ENCODE measurements at places on chromosomes 1 and 21.

DNA sequence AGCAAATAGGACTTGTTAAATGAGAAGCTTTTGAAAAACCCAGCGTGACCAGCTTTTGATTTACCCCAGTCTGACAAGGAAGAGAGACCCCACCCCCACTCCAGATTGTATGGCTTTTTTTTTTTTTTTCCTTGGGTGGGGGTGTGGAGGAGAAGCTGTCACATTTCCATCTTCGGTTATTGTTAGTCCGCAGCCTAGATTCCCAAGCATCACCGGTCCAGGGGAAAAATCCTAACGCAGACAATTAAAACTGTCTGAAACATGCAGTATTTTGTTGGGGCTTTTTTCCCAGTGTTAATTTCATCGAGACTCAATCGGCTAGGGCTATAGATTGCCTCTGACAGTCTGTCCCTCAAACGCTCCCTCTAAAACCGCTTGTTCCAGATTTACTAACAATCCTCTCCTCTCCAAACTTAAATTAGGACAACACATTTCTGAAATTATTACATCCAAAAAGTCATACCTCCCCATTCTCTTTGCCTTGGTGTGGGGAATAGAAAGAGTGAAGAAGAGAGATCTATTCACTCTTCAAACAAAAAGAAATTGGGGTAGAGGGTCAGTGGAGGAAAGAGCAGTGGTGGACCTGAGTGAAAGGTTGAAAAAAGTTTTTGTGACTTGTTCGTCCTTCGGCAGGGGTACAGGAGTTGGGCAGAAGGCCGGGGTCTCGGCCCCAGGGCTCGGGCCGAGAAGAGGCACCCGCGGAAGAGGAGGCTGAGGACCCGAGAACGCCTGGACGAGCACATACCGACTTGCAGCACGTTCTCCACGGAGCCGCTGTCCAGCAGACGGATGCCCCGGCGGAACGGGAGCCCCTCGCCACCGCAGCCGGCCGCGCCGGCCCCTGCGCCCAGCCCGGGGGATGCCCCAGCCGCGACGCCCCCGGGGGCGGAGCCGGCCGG lies 1.1 kb downstream of the ZSWIM5 start:
- peak; percentile 31 for DNase-seq

GRCh38 chr1:183987593-183988318 lies 49.8 kb downstream of the COLGALT2 start:
- DNase-seq = no peak

- DNase-seq = no peak
These were observed 84.8 kb downstream of the NEK7 start for GRCh38 chr1:198241553-198241952.

DNA sequence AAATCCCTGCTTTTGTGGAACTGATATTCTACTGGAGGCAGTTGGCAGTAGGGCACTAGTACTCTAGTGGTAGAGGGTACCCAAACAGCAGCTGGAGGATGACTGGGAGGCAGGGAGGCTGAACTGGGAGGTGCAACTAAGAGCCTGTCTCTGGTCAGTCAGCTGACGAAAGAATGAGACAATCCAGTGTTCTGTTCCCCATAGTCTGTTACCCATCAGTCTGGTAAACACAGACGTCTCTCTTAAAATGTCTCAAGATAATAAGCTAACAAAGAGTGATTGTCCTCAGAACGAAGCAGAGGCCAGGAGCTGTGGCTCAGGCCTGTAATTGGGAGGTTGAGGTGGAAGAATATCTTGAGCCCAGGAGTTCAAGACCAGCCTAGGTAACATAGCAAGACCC lies 30.4 kb downstream of the TFAP2E start:
- no peak for DNase-seq

DNA sequence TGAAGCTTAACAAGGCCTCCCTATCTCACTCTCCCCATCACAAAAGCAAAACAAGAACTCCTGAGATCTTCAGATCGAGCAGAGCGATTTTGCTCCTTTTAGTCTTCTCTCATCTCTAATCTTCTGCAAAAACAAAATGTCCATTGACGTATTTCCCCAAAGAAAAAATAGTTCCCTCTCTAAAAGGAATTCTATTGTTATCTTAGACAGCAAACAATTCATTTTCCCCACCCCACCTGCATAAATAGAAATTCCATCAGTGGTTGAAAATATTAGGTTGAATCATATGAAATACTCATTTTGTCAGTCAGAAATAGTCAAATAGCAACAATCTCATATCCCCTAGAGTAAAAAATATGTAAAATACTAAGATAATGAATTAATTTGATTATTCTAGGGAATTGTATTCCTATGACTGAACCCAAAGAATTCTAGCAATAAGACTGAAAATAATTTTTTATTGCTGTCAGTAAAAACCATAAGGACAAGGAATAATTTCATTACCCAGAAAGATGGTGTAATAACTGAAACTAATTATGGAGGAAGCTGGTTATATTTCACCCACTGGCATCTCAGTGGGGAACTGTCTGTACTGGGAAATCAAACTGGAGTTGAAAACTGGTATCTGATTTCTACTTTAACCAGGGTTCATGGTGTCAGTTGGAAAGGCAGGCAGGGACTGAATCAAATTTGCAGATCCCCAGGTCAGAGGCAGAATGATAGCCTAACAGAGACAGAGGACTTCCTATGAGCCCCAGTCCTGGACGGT lies 51.3 kb downstream of the RHOU start:
- no peak for DNase-seq

DNA sequence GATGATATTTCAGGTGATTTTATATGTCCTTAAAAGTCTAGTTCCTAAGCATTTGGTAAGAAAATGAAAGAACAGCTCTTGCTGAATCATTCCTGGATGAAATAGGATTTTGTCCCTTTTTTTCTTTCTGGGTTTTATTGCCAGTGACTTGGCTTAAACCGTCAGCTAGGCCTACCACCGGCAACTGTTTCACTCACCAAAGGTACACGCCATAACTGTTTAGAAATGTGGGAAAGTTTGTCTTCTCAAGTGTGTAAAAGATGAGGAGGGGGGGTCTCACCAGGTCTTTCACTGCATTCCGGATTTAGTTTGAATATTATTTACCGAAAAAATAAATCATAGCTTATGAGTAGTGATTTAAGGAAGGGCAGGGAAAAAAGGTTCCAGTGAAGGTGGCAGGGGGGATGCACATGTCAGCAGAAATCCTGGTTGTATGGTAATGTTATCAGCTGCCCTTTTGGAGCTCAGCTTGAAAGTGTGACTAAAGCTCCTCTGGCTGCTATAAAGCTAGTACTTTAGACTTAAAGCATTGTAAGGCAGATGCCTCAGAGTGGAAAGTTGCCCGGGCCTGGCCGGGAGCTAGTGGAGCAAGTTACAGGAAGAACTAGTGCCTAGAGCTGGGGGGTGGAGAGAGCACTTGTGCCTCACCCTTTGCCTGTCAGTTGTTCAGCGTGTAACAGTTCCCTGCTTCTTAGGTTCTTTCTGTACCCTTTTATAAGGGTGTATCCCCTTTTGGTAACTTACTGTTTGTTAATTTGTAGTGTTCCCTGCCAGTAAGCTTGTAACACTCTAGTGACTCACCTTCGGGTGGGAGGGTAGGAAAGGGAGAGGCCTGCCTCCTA lies 3.1 kb downstream of the ATP1A1 start:
- DNase-seq = peak; percentile 40

DNA sequence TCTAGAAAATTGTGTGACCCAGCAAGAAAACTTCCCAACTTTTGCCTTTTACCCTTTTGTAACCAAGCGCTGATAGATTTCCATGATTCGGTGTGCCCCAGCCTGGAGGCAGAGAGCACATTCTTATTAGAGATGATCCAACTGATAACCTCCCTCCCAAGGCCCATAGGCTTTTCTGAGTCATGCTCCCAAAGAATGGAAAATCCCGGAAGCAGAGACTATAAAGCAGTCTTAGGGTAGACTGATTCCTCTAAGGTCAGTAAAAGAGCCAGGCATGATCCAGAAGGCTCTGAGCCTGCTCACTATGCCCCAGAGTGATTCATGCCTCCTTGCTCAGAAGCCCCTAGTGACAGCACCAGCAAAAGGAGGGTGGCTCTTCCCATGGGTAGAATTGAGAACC lies 4.3 kb downstream of the CAMK1G start:
- DNase-seq = peak; percentile 22

- no peak for DNase-seq
These were observed 4.1 kb upstream of the AHCYL1 start for GRCh38 chr1:109980324-109981003.

DNA sequence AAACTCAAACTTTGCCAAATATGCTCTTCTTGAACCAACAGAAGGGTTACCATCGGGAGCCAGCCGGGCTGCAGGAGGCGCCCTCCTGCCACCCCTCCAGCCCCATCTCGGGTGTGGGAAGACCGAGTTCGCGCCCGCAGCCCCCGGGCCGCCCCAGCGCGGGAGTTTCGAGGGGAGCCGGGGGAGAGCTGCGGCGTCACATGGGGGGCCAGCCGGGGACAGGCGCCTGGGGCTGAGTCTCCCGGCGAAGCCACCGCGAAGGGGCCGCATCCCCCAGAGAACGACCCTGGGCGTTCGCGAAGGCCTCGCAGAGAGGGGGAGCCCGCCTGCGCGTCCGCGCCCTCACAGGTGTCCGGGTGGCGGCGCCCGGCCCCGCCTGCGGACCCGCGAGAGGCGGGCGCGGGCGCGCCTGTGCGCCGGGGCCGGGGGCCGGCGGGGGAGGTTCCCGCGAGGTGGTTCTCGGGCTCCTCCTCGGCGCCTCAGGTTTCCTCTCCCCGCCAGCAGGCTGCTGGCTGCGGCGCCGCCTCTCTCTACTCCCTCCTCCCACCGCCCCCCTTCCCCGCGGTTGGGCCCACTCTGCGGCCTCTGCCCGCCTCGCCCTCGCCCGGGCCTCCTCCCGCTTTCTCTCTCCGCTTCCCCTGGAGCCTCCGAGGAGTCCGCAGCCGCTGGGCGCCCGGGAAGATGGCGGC lies at the start of gene RAVER2:
TSS of gene RAVER2 (plus strand) at position 584 of the 689 bp plus-strand sequence. CDS start at position 682, 98 bp downstream.
- DNase-seq = peak; percentile 49

- DNase-seq = no peak
These were observed 33.6 kb downstream of the NUAK2 start for GRCh38 chr1:205287767-205288559.

DNA sequence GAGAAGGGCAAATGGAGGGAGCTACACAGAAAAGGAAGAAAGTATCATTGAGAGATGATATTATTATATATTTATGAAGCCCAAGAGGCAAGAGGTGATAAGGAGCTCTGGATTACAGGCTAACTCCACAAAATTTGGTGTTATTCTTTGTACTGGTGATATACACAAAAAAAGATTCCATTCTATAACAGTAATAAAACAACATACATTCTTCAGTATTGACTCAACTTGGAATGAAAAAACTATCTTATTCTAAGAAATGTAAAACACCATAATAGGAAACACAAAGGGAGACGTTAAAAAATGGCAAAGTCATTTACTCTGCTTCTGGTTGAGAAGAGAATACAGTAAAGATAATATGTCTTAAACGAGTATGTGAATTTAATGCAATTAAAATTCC lies 99.4 kb downstream of the TEX35 start:
- DNase-seq = peak; percentile 63

GRCh38 chr1:154851392-154852177 lies 18.5 kb downstream of the KCNN3 start:
- no peak for DNase-seq

DNA sequence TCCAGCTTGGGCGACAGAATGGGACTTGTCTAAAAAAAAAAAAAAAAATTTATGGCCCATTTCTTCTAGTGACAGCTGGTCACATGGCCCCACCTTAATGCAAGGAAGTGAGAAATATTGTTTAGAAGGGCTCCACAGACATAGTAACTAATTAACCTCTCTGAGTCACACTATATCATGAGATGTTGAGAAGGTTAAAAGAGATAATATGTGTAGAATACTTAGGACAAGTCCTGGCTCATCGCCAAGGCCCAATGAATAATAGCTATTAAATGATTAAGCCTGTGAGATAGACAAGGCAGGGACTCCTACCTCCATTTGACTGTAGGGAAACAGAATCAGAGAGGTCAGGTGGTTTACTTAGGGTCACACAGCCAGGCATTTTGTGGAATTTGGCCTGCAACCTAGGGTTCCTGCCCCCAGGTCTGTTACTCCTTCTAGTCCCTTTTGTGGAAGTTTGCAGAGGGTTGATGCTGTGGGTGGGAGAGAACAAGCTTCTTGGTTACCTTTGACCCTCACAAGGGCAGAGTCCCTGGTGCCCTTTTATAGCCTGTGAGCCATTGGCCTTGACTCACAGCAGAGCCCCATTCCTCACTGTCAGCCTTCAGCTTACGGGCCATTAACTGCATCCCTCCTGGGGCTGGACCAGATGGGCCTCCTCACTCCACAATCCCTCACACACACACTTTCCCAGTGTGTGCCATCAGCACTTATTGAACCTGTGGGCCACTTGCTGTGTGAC lies 48.5 kb downstream of the OPRD1 start:
- DNase-seq = no peak

GRCh38 chr1:2226525-2227345 lies 1.4 kb upstream of the SKI start:
- no peak for DNase-seq

- no peak for DNase-seq
These were observed 1.4 kb upstream of the SHISA4 start for GRCh38 chr1:201887116-201887866.

- DNase-seq = no peak
These were observed 474.4 kb downstream of the FAM72C start for GRCh38 chr1:143497374-143497747.

DNA sequence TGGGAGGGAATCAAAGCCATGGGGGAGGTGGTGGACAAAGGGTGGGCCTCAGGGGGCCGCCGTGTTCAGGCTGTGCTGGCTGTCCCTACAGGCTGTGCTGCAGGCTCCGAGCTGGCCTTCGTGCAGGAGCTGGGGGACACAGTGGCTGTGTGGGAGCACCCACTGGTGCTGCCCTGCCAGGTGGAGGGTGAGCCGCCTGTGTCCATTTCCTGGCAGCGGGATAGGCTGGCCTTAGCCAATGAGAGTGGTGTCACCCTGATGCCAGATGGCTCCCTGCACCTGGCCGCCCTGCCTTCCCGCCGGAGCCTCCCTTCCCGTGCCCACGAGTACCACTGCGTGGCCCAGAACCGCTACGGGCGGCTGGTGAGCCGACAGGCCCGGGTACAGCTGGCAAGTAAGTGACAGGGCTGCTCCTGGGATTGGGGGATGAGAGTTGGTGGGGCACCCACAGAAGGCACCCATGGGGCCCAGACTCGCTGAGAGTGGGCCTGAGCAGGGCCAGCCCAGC lies 20.2 kb downstream of the SLC27A3 start:
- no peak for DNase-seq

GRCh38 chr1:205763980-205764379 lies 11.3 kb downstream of the RAB29 start:
- no peak for DNase-seq

GRCh38 chr1:168259567-168259966 lies 21.1 kb upstream of the TBX19 start:
- no peak for DNase-seq
